Heart left ventricle (tissue), 16 donors: ENCODE measurements at places on chromosomes 7 and 10. TPM values are rescaled to one million over a fixed set of nuclear protein-coding genes. Genes with fewer than 3 reads are reported as not detected.

Gene HKDC1
- total RNA-seq = not detected

Gene CLCN1
- not detected for total RNA-seq

Gene LANCL2
- 6.4 TPM for total RNA-seq

Gene SYNPO2L
- total RNA-seq = 387 TPM

Gene DPY19L1
- 34.4 TPM for total RNA-seq

Gene ADGRA1
- total RNA-seq = 0.13 TPM
